ENCODE measurements at places on chromosomes 7 and 10.

- peak; percentile 12 for DNase-seq
Measured at GRCh38 chr10:88119160-88119559, 255.7 kb downstream of the PTEN start.

- DNase-seq, result peak; percentile 78
Measured at GRCh38 chr7:8343556-8343955, 81.6 kb upstream of the ICA1 start.

DNA sequence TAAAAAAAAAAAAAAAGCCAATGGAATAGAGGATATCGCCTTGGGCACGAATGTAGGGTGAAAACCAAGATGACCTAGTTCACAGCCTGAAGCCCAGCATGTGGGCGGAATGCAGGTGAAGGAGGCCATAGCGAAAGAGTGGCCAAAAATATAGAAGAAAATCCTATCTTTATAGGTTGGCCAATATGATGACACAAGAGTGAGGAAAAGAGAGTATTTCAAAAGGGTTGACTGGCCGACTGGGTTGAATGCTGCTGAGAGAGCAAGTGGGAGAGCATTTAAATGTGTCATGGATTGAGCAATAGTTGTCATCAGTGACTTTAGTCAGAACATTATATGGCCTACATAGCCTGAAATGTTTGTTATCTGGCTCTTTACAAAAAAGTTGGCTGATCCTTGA is 17.2 kb upstream of the GLI3 start:
- no peak for DNase-seq

- DNase-seq, result no peak
Measured at GRCh38 chr7:35025369-35025870, 11.9 kb downstream of the DPY19L1 start.

Data from COR-L47 (cell line).